CD4-positive, alpha-beta T cell treated with Interleukin-15 for 1 hour (primary cell): ENCODE measurements at places on chromosomes 5 and 9.

GRCh38 chr5:180098526-180098925 lies 27.0 kb upstream of the RNF130 start:
- DNase-seq: no peak

DNA sequence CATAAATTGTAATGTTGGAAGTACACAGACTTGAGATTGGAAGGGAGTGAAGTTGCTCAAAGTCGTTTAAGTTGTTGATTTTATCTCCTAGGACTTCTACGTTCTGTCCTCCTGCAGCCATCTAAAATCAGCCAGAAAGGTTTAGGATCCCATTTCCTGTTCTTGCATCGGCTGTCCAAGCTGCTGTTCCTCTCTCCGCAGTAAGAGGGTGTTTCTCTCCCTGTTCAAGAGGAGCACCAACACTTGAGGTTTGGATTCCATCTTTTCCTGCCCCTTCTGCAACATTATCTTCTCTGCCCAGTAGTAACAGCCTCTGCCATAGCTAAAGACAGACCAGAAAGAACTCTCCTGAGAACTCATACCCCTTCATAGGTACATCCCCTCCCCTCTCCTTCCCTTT lies 373.4 kb downstream of the GADD45G start:
- DNase-seq: no peak

- DNase-seq: no peak
Measured at GRCh38 chr5:144876990-144877389, 706.3 kb downstream of the KCTD16 start.

DNA sequence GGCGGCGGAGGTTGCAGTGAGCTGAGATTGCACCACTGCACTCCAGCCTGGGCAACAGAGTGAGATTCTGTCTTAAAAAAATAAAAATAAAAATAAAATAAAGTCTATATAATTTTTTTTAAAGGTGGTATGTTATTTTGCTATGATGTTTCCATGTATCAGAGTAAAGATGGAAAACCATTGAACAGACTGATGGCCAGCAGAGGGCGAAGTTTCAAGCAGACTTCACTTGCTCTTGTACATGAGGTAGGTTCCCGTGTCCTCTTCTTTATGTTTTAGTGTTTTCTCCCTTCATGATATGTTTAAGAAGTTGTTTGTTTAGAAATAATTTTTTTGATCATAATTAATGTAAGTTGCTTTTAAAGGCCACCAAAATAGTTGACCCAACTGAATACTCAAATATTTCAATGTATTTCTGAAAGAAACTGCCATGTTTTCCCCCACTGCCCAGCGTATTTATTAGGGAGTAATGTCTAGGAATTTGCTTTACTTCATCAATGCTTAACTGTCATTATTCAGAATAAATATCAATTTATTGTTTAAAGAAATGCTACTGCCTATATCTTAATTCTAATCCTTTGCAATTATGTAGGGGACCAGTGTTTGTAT lies 146.4 kb downstream of the HACD4 start:
- peak; percentile 30 for DNase-seq

DNA sequence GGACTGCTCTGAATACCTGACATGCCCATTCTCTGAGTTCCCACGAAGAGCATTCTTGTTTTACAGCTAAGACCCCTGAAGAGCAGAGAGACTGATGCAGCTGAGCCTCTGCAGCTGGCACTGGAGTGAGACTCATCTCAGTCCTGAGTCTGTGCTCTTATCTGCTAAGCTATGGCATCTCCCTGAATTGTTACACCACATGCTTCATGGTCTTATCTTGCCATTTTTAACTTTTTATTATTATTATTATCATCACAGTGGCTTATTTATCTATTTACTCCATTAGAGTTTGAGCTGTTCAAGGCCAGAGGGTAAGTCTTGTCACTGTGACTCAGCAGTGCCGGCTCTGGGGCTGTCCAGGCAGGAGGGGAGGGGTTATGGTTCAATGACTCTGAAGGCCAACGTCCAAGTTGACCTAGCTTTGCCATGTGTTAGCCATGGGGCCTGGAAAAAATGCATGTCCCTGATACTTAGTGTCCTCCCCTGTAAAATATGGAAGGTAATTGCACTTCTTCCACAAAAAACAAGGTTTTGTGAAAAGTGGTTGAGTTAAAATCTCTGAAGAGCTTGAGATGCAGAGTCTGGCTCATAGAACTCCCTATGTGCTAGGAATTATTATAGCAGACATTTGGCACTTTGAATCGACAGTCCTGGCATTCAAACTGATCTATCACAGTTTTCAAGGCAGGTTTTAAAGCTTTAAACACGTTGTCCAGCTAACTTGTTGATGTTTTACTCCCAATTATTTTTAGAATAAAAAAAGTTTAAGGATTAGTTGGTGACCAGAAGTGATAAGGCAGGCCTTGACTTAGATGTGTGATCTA lies 94.6 kb downstream of the ALDH1A1 start:
- no peak for DNase-seq

- no peak for DNase-seq
Measured at GRCh38 chr5:172945151-172945550, 14.1 kb upstream of the RPL26L1 start.

DNA sequence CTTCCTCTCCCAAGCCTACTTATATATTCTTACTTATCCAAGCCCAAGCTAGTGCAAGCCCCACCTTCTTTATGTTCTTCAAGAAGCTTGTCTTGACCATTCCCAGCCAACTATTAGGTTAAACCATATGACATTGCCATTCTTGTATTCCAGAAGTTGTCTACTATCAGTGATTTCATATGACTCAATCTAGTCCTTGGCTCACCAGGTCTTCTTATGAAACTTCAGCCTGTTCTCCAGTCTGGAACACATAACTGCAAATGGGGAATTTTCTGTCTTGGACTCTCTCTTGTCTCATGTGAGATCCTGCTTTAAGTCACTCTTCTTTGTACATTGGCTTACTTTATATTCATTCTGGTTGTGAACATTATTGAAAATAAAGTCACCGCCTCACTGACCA lies 130.7 kb downstream of the TTLL11 start:
- DNase-seq: no peak

DNA sequence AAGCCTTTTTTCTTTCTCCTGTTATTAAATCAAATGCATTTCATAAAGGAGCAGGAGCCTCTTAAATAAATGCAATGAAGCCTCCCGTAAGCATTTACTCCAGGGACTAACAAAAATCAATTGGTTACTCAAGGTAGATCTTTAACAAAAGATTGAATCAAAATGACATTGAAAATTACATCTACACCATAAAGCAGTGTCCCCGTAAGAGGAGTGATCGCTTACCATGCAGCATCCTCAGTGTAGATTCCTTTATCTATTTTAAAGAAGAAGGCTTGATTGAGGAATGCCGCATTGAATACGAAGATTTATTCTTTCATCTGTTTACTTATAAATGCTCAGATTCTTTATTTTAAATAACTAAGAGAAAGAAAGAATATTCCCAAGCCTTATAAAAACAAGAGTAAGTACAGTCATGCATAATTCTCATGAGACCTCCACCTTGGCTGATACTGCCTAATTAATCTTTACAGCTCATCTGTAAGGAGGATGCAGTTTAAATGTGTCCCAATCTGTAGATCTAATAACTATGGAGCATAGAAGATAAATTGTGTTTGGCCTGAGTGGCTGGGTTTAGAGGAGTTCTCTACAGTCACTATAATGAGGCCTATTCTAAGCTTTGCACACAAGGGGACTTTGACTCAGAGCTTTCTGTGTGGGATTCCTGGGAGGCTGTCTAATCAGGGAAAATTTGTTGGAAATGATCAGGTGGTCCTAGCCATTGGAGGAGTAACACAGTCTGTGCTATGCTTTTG lies 55.1 kb downstream of the PLPPR1 start:
- no peak for DNase-seq

DNA sequence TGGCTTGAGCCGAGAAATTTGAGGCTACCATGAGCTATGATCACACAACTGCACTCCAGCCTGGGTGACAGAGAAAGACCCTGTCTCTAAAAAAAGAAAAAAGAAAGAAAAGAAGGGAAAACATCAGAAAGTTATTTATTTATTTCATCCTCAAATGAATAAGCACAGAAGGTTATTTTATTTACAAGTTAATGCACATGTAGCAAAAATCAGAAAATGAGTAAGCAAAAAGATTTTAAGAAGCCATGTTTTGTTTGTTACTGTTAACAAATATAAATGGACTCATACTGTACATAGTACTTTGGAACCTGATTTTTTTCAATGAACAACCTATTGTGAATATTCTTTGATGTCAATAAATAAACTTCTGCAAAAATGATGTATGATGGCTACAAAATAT lies 47.2 kb downstream of the NRG2 start:
- DNase-seq: no peak

DNA sequence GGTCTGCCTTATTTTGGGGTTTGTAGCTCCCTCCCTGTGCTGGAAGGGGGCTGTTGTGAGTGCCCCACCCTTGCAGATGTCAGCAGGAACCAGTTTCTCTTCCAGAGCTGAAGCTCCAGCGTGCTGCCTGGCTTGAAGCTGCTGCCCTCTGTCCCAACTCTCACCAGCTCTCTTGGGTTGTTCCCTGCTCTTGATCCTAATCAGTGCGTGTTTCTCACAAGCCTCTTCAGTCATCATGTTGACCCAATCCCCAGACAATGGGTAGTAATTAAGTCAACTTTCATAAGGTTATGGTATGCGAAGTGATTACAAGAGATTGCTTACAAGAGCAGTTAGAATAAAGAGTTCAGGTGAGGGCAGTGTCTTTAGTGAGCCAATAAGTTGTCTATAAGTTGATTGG lies 57.0 kb downstream of the PDE8B start:
- no peak for DNase-seq

GRCh38 chr9:130219661-130220096 lies 45.9 kb upstream of the HMCN2 start:
- DNase-seq: no peak

DNA sequence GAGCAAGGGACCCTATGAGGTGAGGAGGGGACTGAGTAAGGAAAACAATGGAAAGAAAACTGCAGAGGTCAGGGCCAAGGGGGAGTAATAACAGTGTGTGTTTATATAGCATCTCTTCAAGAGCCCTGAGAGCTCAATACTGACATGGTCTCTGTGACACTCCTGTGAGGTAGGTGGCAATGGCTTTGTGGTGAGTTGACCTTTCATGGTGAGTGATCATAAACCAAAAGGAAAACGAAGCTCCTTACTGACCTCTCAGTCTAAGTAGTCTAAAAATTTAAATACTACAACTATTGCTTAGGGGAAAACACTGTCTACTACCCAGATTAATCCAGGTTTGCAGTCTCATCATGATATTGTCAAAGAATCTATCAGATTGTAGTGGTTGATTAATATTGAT lies 130.9 kb downstream of the SNCAIP start:
- no peak for DNase-seq

DNA sequence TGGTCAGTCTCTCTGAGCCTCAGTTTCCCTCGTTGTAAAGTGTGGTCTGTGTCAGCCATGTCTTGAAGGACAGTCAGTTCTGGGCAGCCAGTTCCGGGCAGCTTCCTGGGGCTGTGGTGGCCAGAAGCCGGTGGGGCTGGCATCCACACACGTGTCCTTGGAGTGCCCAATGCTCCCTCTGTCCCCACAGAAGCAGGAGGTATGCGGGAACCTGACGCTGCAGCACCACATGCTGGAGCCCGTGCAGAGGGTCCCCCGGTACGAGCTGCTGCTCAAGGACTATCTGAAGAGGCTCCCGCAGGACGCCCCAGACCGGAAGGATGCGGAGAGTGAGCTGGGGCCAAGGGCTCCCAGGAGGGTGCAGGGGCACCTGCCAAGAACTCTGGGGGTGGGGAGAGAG lies 48.4 kb upstream of the SUSD3 start:
- no peak for DNase-seq

GRCh38 chr9:122656378-122656777 lies 1.0 kb downstream of the OR1B1 start:
- DNase-seq: no peak

DNA sequence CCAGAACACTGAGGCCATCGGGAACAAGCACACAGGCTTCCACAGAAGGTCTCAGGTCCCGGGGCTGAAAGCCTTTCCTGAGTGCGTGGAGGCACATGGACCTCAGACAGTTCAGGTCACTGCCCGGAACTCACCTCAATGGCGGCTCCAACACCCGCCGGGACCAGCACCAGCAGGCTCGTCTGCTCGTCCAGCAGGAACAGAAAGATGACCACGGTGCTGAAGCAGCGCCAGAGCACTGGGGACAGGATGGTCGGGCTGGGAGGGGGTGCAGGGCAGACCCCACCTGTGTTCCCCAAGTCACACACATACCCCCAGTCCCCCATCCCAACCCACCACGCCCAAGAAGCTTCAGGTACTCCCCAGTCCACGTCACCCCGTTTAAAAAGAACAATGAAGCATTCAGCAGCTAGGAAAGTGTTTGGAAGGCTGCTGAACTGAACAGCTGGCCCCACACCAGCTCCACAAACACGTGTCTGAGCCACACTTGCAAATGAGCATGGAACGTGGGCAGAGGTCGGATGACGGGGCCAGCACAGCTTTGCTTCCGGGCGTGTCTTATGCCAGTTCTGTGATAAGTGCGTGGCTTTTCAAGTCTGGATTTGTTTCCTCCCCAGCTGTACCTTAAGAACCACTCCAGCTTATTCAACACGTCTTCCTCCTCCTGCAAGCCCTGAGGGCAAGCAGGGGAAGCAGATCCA lies 14.6 kb downstream of the CLPTM1L start:
- DNase-seq: no peak

GRCh38 chr9:87158765-87159164 lies 211.5 kb upstream of the GAS1 start:
- no peak for DNase-seq

DNA sequence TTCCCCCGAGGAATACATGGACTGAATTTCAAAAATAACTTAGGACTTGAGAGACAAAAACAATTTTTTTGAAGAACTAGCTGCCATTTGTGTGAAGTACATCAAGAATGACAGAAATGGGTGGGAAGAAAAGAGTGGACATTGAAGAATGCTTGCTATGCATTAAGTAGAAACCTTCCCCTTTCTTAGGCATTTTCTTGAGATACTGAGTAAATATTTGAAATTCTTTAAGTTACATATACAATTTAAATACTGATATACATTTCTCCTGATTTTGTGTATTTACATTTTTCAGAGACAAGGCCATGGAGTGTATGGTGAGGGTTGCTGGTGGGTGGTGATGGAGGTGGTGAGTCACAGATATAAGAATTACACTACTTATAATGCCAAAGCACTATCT lies 319.3 kb upstream of the ADAMTSL1 start:
- DNase-seq: no peak

DNA sequence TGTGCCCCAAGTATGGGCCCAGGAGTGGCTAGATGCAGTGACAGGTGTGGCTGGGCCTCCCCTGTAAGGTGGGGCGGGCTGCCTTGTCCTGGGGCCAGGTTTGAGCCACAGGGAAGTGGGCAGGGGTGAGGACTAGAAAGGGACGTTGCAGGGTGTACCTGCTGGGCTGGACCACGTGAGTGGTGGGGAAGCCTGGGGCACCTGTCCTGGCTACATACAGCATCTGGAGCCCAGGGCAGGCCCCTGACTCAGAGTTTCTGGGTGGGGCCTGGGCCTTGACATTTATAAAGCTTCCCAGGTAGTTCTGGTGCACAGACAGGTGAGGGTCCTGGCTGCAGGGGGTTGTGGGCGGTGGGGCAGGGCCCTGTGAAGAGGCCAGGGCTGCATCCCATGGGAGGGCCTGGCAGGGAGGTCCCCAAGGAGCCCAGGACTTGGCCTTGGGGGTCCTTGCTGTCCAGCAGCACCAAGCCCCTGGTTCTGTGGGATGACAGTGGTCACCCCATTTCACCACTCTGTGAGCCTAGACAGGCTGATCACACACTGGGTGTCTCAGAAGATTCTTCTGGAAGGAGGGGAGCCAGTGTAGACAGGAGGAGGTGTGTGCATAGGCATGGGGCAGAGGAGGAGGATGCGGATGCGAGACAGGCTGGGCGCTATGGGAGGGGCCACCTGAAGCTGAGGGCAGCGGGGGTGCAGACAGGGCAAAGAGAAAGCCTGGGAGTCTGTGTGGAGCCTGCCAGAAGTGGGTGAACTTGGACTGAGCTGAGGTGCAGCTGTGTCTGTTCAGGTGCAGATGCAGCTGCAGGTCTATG lies 94.0 kb downstream of the PHF2 start:
- DNase-seq: peak; percentile 18
